Fibroblast of villous mesenchyme (primary cell): ENCODE measurements at places on chromosomes 12 and 14. TPM values are rescaled to one million over a fixed set of nuclear protein-coding genes. Genes with fewer than 3 reads are reported as not detected.

The CCDC177 gene
- not detected in 2 replicates for total RNA-seq

GRCh38 chr12:6570264-6570887, 2.3 kb upstream of the NOP2 start:
- peak; percentile 44 for DNase-seq

GRCh38 chr12:91224401-91224800, 41.8 kb upstream of the DCN start:
- DNase-seq = peak; percentile 27

DNA sequence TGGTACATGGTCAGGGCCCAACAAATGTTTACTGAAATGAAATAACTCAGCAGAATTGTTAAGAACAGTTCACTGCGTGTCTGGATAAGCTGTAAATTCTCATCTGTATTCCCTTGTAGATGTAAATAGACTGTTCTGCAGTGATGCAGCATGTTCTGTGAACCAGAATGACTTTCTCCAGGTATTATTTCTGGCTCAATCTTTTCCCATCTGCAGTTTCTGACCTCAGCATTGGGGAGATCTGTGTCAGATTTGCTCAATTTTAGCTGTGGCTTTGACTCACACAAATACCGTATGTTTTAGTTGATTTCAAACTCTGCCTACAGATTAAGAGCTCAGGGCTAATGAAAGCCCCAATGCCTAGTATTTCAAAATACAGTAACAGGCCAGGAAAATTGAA, 49.2 kb upstream of the DICER1 start:
- DNase-seq = no peak

GRCh38 chr14:88026890-88027289, 22.0 kb downstream of the GPR65 start:
- DNase-seq = no peak

The LRRC43 gene
- 1.6 and 1.7 TPM in 2 replicates for total RNA-seq

The UNC79 gene
- total RNA-seq = under 0.01 TPM in 2 replicates
